ENCODE measurements at places on chromosomes 7 and 10.

DNA sequence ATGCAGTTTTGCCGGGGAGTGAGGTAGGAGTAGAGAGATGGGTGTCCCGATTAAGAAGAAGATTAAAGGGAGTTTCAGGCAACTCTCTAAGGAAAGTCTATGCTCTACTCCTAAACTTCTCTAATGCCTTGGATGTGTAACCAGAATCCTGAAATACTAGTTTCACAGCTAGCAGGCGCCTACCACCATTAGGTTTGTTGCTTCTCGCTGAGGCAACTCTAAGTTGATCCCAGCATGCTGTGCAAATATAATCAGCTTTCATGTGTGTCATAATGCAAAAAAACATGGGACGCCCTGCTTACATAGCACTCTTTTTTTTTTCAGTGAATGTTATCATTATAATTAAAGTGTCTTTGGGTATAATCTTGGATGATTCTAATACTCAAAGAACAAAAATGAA is 50.4 kb upstream of the FAM3C start:
- no peak for DNase-seq

- no peak for DNase-seq
Observed at GRCh38 chr7:1210979-1211608, 21.6 kb upstream of the UNCX start.

DNA sequence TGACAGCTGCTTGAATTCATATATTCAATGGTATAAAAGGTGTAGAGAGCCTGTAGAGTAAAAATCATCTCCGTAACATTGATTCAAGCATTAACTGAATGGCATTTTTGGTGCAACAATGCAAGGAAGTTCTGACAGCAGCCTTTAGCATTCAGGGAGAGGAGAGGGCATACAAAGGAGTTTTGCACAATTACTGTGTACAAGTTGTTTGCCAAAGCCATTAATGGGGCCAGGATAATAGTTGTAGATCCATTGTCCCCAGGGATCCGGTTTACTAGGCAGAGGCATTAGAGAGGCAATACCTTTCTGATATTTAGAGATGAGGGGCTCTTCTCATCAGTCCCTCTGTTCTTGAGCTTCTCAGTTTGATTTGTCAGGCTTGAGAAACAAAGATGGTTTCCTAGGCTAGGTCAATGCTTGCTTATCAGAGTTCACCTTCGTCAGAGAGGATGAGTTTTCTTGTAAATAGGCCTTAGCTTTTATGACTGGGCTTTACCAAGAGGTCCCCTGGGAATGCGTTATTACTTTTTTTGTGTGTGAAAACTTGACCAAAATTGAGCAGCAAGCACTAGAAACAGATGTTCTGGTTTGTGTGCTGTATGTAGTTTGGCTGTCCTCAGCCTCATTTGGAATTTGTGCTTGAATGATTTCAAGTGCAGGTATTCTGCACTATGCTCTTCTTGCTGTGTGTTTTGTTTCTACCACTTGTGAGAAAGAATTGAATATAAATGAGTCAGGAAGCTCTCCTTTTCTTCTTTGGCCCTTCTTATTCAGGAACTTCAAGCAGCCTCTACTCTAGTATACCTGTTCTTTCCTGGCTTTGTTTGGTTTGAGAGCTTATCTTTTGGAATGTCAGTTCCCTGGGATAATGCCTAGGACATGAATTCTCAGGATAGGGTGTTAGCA is 32.0 kb downstream of the SND1 start:
- DNase-seq = no peak

- no peak for DNase-seq
Observed at GRCh38 chr7:40303996-40304395, 169.2 kb downstream of the SUGCT start.

GRCh38 chr10:127485153-127485857 is 63.8 kb upstream of the NPS start:
- no peak for DNase-seq

GRCh38 chr7:14602851-14603250 is 299.7 kb downstream of the DGKB start:
- no peak for DNase-seq

DNA sequence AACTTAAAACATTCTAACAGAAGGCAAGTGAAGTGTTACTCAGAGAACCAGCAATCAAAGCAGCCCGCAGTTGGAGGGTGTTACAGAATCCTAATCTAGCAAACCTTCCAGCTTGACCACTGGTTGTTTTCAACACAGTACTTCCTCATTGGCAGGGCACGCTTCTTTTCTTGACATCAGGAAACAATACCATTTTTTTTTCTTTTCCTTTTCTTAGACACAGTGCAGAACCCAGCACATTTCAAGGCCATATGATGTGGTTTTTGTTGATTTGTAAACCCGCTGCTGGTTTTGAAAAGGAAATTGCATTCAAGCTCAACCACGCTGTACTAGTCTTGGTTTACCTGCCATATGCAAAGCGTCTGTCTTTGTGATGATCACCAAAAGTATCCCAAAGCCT is 33.4 kb downstream of the RHOBTB1 start:
- no peak for DNase-seq

GRCh38 chr10:121919666-121920065 is 8.2 kb downstream of the ATE1 start:
- DNase-seq = no peak

DNA sequence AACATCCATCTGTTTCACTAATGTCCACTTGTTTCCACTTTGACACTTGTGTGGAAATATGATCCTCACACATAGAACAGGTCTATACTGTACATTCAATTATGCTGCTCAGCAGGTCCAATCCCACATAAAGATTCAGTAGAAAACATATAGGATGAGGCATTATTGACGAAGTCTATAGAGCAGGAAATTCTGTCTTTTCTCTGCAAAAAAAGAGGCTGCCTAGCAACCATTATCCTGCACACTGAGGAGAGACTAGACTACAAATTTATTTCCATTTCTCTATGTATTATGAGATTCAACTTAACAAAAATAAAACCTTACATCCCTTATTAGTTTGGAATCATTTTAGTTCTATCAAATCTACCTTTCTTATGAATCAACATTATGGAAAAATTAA is 204.6 kb upstream of the POM121L12 start:
- no peak for DNase-seq

DNA sequence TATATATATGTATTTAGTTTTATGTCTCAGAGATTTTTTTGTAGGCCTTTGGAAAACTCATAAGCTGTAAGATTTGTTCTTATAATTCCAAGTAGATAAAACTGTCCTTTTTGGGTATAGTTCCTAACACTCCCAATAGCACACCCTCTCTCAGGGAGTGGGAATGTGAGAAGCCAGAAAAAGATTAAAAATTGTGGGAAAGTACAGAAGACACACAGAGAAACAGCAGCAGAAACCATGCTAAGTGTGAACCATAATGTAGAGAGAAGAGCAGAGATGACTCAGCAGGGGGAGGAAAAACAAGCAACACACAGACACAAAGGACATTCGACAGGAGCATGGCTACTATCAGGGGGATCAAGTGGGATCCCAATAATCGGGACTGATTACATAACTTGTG is 401.6 kb downstream of the MAGI2 start:
- DNase-seq = no peak

- DNase-seq = no peak
Observed at GRCh38 chr10:7488418-7488829, 77.6 kb upstream of the SFMBT2 start.

DNA sequence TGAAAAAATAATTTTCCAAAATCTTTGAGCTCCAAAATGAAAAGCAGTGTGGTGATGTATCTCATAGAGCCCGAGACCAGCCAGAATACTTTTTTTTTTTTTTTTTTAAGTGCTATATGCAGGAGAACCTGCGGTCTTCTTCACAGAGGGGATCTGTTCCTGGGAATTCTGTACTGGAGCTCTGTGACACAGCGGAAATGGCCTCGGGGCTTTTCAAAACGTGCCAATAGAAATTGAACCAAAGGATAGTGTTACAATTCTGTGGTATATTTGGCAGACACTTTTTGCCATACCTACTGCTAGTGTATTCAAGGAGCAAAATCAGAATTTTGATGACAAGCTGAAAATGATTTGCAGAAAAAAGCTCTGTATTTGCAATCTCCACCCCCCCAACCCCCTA is 1429.3 kb upstream of the LRRTM3 start:
- no peak for DNase-seq

GRCh38 chr10:97099089-97099488 is 86.7 kb downstream of the SLIT1 start:
- DNase-seq = no peak

- peak; percentile 62 for DNase-seq
Observed at GRCh38 chr7:13850185-13850752, 139.2 kb downstream of the ETV1 start.

DNA sequence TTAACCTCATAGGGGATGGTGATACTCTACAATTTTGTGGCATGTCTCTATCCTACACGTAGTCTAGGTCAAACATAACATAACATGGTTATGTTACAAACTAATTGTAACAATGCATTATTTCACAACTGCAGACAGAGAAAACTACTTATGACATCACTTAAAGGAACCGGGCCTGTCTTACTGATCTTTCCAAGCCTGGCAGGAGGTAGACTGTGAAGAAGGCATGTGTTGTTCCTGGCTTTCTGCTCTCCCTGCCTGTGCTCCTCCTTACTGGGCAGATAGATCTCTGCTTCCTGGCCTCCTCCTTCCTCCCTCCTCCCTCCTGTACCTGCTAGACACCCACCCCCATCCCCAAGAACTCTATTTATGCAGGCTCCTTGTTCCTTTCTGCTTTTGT is 5.4 kb downstream of the CACNB2 start:
- DNase-seq = no peak

DNA sequence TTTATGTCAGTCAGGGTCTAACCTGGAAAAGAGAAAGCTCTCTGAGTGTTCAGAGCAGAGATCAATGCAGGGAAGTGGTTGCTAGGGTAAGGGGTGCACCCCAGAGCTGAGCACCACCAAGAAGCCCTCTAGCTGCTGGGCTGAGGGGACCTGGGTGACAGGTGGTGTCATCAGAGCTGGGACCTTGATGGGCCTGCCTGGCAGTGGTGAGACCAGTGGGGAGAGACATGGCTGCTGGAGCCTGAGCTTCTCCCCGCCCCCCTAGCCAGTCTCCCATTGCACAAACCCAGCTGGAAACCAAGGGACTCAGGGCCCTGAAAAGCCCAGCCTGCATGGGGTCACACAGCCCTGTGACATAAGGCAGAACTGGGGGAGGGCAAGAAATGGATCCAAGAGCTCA is 49.1 kb upstream of the OSBPL3 start:
- no peak for DNase-seq

DNA sequence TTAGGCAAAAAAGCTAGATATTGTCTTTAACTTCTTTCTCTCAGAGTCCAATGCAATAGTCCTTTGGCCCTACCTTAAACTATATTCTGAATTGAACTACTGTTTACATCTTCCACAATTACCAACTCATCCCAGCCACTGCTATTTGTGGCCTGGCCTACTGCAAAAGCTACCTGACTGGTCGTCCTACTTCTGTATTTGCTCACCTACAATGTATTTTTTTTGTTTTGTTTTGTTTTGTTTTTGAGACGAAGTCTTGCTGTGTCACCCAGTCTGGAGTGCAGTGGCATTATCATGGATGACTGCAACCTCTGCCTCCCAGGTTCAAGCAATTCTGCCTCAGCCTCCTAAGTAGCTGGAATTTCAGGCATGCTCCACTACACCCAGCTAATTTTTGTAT is 51.2 kb downstream of the ARL4A start:
- DNase-seq = no peak

DNA sequence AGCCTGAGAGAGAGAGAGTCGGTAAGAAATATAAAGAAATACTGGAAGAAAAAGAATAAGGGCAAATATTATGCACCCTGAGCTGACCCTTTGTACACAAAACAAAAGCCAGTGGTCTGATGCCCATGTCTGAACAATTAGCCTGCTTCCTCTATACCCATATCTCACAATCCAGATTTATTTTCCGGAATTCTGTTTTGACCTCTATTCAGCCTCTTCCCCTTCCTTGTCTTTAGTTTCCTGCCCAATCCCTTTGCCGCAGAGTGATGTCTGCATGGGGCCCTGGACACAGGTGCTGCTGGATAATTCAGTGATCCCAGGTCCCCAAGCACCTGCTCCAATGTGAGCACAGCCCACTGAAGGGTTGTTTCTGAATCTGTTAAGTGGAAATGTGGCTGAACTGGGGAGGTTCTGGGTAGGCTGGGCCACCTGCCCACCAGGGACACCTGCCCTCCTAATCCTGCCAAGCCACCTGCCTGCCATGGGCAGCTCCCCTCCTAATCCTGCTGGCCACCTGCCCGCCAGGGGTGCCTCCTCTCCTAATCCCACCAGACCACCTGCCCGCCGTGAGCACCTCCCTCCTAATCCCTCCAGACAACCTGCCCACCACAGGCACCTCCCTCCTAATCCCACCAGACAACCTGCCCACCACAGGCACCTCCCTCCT is 23.0 kb downstream of the ADGRA1 start:
- no peak for DNase-seq

DNA sequence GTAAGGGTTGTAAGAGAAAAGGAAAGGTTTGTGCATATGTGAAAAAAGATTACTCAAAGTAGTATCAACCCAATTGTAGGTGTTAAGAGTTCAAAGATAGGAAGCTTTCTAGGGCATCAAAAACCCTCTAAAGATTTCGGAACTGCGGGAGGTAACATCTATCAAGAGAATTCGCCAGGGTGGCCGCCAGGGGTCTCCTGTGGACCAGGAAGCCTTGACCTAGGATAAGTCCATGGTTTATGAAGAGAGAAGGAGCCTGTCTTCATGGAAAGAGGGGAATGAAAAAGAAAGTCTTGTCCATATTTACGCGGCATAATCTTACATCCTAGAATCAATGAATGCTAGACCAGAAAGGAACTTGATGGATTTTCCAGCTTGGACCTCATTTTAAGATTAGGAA is 140.7 kb upstream of the CALCR start:
- DNase-seq = peak; percentile 28

DNA sequence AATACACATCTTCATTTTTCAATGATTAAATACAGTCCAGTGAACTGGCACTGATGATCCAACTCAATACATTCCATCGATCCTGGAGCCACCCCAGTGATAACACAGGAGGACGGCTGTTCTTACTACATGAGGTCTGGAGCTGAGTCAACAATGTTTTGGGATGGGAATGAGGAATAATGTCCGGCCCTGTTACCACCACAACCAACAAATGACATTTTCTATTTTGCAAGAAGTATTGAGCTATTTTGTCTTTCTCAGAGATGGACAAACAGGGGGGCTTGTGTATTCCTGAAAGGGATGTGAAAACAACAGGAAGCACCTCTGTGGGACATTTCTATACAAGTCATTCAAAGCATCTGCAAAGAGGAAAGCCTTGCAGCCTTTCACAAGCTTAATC is 249.2 kb downstream of the PARD3 start:
- no peak for DNase-seq

DNA sequence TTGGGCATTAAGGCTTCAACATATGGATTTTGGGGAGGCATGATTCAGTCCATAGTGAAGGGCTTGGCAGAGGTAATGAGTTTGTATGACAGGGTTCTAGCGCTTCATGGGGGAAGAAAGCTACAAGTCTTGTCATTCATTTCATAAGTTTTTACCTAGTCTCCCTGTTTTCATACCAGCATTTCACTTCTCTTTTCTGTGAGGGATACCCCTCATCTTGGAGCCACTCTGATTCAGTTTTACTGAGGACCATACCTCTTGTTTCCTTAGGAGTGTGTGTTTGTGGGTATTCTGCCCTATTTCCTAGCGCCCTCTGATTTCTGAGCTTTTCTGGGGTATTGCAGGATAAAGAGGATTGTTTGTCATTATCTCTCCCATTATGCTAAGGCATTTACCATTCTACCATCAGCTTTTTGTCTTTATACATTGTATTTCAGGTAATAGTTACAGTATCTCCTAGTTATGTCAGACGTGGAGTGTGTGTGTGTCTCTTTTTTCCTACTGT is 6.8 kb downstream of the RSBN1L start:
- no peak for DNase-seq

- no peak for DNase-seq
Observed at GRCh38 chr10:132826524-132827422, 40.8 kb upstream of the NKX6-2 start.

All from HCT116 (cell line).